ENCODE measurements at places on chromosomes 7 and 10. TPM values are rescaled to one million over a fixed set of nuclear protein-coding genes. Genes with fewer than 3 reads are reported as not detected.

VWA2 gene
- not detected for total RNA-seq

ANKRD1 gene
- 13.3 TPM for total RNA-seq

ATP6V1F gene
- total RNA-seq = 130 TPM

SERPINE1 gene
- total RNA-seq = 3,652 TPM

MINPP1 gene
- total RNA-seq = 45.9 TPM

PNLIPRP2 gene
- not detected for total RNA-seq

GNGT1 gene
- not detected for total RNA-seq

MMRN2 gene
- 1.3 TPM for total RNA-seq

ABCF2 gene
- 44.6 TPM for total RNA-seq

SMKR1 gene
- not detected for total RNA-seq

FAM53B gene
- 19.4 TPM for total RNA-seq

CPXM2 gene
- 1.8 TPM for total RNA-seq

PILRA gene
- 4.4 TPM for total RNA-seq

OPN1SW gene
- not detected for total RNA-seq

KLHL7 gene
- total RNA-seq = 22.9 TPM

AKR1B15 gene
- 2.3 TPM for total RNA-seq

ZPBP gene
- total RNA-seq = not detected

SAMD9L gene
- 6.6 TPM for total RNA-seq

CDNF gene
- 3.8 TPM for total RNA-seq

ACSM6 gene
- not detected for total RNA-seq

STRIP2 gene
- 3.4 TPM for total RNA-seq

GDF2 gene
- not detected for total RNA-seq

NANOS1 gene
- 0.72 TPM for total RNA-seq

RALA gene
- 26.0 TPM for total RNA-seq

TLL2 gene
- total RNA-seq = 0.26 TPM

ENTPD1 gene
- 0.52 TPM for total RNA-seq

CYP3A4 gene
- not detected for total RNA-seq

ASZ1 gene
- total RNA-seq = 0.24 TPM

TRRAP gene
- total RNA-seq = 22.5 TPM

SHTN1 gene
- 2.1 TPM for total RNA-seq

TRIL gene
- total RNA-seq = 11.4 TPM

HTR7 gene
- 8.5 TPM for total RNA-seq

OR13A1 gene
- total RNA-seq = 0.08 TPM

ING3 gene
- 5.3 TPM for total RNA-seq

AGBL3 gene
- total RNA-seq = 0.52 TPM

WAC gene
- 48.7 TPM for total RNA-seq

C7orf33 gene
- total RNA-seq = not detected

CDK14 gene
- 26.3 TPM for total RNA-seq

CYP17A1 gene
- total RNA-seq = not detected

KIAA1217 gene
- total RNA-seq = 5.6 TPM

NKX6-2 gene
- total RNA-seq = not detected

ADAM12 gene
- 8.1 TPM for total RNA-seq

EPHA1 gene
- 0.91 TPM for total RNA-seq

ZNF117 gene
- total RNA-seq = 3.4 TPM

NUTM2D gene
- 0.56 TPM for total RNA-seq

SPDYE16 gene
- not detected for total RNA-seq

FUOM gene
- total RNA-seq = 58.6 TPM

CUZD1 gene
- total RNA-seq = 0.13 TPM

C1QL3 gene
- not detected for total RNA-seq

SPOCK2 gene
- 0.26 TPM for total RNA-seq

MYOZ1 gene
- total RNA-seq = 0.39 TPM

C10orf53 gene
- total RNA-seq = not detected

MKX gene
- total RNA-seq = 0.26 TPM

ZNF679 gene
- total RNA-seq = not detected

IFT22 gene
- total RNA-seq = 19.1 TPM

LBX1 gene
- not detected for total RNA-seq

Measured in epithelial cell of alveolus of lung (primary cell).